Kidney epithelial cell (primary cell): ENCODE measurements at places on chromosomes 4 and X.
A peak's percentile ranks its signal among the peaks of the same experiment; 100 is the strongest.

DNA sequence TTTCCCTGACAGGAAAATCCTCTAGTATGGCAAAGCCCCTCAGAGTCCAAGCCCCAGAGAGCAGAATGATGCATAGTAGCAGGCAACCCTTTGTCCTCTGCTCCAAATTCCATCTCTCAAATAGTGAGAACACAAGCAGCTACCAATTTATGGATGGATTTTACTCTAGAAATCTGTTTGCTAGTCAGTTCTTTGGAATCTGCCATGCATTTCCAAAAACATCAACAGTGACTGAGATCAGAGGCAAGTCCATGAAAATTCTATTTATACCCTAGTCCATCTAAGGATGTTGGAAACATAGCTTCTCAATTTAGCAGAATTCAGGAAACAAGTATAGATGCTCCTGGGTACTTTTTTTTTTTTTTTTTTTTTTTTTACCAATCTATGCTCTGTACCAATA lies 10.0 kb upstream of the CC2D2A start:
- DNase-seq, result no peak

DNA sequence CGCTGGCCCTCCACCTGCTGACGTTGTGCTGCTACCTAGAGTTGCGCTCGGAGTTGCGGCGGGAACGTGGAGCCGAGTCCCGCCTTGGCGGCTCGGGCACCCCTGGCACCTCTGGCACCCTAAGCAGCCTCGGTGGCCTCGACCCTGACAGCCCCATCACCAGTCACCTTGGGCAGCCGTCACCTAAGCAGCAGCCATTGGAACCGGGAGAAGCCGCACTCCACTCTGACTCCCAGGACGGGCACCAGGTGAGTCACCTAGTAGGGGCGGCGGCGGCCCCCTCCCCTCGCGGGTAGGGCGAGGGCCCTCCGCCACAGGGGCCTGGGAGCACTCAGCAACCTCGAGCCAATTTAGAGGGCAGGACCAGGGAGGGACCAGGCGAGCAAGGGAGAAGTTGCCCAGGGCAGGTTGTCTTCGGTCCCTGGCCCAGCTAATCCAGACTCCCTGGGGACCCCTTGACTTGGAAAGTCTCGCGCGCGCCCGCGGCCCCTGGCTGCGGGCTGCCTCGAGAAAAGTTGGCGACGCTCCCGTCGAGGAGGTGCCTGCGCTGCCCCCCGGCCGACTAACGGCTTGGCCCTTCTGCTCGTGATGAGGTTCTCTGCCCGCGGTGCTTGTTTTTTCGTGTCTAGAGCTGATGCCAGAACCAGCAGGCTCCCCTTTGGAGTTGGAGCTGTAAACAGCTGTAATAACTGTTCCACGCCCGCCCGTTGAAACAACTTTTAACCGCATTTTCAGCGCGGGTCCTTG lies 717 bp downstream of the EDA start:
- DNase-seq, result no peak

- DNase-seq, result no peak
These were observed 403.1 kb downstream of the DCAF12L2 start for GRCh38 chrX:125762954-125763353.

- no peak for DNase-seq
These were observed 191.1 kb upstream of the FAT4 start for GRCh38 chr4:125123570-125124109.

DNA sequence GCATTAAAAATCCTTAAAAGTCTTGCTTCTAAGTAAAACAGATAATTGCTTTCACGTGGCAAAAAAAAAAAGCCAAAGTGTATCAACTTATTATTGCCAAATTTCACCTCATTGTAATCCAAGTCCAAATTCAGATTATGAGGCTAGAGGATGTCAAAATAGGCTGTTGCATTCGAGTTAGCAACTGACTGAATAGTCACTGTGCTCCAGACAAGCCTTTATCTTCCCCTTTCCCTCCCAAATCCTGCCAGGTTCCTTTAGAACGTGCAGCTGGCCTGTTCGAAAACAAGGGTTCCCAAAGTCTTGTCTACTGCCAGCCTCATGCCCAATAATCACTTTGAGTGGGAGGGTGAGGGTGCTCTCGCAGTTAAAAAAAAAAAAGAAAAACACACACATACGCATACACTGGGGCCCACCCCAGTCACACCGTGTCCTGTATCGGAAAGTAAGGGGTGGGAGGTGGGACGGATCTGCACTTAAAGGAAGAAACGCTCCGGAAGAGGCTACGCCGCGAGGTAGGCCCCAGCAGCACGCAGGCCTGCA lies 603 bp downstream of the MAD2L1 start:
- no peak for DNase-seq

- DNase-seq, result no peak
These were observed 342.3 kb upstream of the GALNT7 start for GRCh38 chr4:172826346-172826745.

DNA sequence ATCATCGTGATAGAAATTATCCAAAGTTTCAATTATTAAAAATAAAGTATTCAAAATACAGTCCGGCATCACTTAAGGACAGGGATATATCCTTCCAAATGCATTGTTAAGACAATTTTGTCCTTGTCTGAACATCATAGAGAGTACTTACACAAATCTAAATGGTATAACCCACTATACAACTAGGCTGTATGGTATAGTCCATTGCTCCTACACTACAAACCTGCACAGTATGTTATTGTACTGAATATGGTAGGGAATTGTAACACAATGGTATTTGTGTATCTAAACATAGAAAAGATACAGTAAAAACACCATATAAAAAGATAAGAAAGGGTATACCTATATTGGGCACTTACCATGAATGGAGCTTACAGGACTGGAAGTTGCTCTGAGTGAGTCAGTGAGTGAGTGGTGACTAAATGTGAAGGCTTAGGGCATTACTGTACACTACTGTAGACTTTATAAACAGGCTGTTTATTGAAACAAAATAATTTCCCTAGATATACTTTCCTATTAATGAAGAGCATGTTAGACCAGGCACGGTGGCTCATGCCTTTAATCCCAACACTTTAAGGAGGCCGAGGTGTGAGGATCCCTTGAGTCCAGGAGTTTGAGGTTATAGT lies 44.8 kb upstream of the PTPN13 start:
- DNase-seq, result no peak

GRCh38 chrX:1534301-1535168 lies 2.5 kb downstream of the P2RY8 start:
- no peak for DNase-seq

DNA sequence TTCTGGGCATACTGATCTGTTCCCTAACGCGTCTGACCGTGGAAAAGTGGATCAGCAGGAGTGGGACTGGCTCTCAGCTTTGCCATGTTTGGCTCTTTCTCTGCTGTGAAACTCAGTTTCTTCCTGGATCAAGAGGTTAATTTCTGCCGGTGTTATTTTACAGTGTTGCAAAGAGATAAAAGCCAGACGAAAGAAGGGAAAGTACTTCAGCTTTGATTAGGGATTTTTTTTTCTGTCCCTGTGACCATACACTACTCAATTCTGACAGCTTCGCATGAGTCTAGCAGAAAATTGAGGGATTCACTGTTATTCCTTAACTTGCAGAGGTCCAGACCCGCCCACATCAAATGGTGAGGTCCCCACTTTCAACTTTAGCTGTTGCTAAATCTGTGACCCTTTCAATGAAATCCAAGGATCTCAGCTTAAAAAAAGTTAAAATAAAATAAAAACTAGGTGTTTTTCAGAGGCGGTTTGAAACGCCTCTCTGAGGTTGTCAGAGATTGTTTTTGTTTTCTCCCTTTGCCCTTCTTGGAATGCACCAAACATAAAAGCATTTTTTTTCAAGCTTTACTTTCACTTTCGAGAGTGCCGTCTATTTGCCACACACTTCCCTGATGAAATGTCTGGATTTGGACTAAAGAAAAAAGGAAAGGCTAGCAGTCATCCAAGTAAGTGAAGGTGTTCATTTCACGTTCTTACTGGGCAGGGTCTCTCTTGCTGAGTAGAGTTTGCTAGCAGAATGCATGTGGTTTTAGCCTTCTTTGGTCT lies at the start of gene TLR3:
TSS of gene TLR3 (plus strand) at position 576 of the 768 bp plus-strand sequence. CDS start 7,464 bp downstream, outside the sequence.
- DNase-seq, result peak; percentile 19

- DNase-seq, result peak; percentile 92
These were observed at the start of the genes HELQ and MRPS18C for GRCh38 chr4:83455281-83456183. HELQ (minus strand) TSS chr4:83455823; CDS start chr4:83455693, 130 bp downstream. MRPS18C (plus strand) TSS chr4:83456058; CDS start chr4:83456078, 20 bp downstream.
